ENCODE measurements at places on chromosomes 13 and 19.

GRCh38 chr19:42207767-42208271, 9.7 kb downstream of the DEDD2 start:
- DNase-seq: no peak

- no peak for DNase-seq
Measured at GRCh38 chr19:46422344-46422743, 6.4 kb downstream of the PNMA8C start.

GRCh38 chr19:56946159-56946558, 105.6 kb upstream of the PEG3 start:
- DNase-seq: no peak

- no peak for DNase-seq
Measured at GRCh38 chr13:67075239-67075638, 154.9 kb downstream of the PCDH9 start.

GRCh38 chr19:56848166-56848565, 7.6 kb upstream of the PEG3 start:
- DNase-seq: no peak

DNA sequence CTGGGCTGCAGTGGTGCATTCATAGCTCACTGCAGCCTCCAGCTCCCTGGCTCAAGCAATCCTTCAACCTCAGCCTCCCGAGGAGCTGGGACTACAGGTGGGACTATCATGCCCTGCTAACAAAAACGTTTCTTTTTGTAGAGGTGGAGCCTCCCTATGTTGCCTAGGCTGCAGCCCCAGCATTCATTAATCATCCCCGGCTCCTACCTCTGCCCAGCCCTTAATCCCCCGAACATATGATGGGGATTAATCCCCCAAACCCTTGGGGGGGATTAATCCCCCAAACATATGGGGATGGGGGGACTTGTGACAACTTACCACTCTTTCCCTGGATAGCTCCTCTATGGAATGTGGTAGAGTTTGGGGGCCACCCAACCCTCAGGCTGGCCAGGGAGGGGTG, 45.9 kb downstream of the SUGP2 start:
- no peak for DNase-seq

- no peak for DNase-seq
Measured at GRCh38 chr13:94168783-94169453, 310.6 kb downstream of the DCT start.

DNA sequence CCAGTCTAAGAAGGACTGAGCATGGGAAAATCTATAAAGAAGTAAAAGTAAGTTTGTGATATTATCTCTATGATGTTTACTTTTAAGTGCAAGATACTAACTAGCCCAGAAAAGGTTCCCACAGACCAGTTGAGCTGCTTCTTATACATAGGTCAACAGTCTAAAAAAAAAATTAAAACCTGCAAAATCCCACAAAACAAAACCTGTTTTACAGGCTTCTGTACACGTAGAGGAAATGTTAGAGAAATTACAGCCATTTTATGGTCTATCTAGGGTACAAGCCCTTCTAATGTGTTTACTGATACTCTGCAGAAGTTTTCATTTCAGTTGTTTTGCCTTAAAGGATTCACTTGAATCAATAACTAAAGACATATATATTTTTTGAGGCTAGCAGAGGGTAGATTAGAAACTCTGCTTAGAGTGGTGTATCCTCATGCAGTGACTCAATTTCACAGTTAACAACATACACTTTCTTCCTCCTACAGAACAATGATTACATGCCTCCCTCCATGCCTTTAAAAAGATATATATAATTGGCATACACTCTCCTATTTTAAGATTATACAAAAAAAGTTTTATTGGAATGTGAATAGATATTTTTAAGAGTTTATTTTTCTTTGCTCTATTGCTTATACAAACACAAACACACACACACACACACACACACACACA, 43.9 kb downstream of the CAB39L start:
- DNase-seq: peak; percentile 14

DNA sequence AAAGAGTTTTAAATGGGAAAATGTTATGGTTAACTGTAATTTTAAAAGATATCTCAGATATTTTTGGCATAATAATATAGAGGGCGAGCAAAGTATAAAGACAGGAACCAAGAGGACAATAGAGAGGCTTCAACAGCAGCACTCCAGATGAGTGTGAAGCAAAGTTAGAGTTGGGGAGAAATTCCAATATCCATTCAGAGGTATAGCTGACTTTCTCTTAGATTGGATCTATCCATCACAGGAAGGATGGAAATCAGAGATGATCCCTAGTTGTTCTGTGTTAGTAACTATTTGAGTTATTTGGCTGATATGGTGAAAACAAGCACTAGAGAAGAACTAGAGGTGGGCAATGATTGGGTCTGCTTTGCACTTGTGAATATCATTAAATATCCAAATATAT, 786.0 kb upstream of the KLHL1 start:
- no peak for DNase-seq

Data from LoVo (cell line).